ENCODE measurements at places on chromosomes 4 and X.

DNA sequence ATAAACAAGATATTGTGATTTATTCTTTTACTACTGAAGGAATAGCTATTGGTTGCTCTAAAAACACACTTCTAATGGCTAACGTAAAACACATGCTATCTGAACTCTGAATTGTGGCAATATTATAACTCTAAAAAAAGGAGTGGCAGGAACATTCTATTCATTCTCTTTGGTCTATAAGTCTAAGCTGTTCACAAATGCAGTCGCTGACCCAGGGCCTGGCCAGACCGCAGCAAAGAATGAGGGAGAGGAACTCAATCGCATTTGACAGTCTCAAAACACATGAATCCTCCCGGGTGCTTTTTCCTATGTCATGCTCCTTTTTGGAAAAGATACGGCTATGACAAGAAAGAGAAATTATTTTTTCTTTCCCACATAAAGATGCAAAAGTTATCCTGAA lies 651.6 kb upstream of the PITX2 start:
- no peak for DNase-seq

GRCh38 chr4:185219551-185220344 lies 10.3 kb downstream of the SNX25 start:
- no peak for DNase-seq

GRCh38 chr4:151325111-151325948 lies at the start of gene SH3D19:
Gene SH3D19, minus strand, starts transcription at chr4:151325605. Its CDS starts 253 bp downstream, at chr4:151325352.
- DNase-seq: peak; percentile 94

GRCh38 chrX:118513120-118513898 lies 17.7 kb downstream of the DOCK11 start:
- DNase-seq: no peak

DNA sequence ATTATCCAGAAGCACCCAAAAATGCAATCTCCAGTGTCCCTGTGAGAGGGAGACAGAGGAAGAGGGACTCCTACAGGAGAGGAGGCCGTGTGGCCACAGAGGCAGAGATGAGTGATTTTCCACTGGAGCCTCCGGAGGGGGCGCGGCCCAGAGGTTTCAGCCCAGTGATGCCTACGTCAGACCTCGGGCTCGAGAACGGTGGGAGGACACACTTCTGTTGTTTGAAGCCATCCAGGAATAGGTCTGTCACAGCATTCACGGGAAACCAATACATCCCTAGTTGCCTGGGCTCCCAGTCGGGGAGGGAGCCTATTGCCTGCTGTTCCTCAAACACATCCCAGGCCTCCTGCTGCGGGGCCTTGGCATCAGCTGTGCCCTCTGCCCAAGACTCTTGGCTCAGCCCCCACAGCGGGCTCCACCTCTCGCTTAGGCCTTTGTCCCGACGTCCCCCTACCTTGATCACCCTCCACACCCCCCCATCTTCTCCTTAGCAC lies 39.2 kb upstream of the HMX1 start:
- DNase-seq: peak; percentile 77

Data from WERI-Rb-1 (cell line).